ENCODE measurements at places on chromosomes 6 and 20.

DNA sequence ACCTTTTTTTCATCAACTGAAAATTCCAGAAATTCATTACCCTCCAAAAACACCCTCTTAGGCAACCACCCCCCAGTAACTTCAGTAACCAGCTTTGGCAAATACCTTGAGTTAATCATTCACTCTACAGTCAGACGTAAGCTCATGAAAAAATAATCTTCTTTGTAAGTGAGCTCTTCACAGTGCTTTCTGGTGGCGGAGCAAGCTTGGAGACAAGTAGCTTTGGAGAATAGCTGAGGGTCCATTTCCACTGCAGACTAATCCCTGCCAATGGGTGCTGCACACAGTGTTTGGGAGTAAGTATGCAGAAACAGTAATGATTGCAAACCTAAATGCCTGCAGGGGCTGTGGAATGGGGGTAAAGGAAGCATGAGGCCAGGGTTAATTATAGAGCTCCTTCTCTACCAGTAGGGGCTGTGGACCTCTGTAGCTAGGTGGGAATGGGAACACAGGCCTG, 56.8 kb upstream of the HINT3 start:
- DNase-seq = no peak

DNA sequence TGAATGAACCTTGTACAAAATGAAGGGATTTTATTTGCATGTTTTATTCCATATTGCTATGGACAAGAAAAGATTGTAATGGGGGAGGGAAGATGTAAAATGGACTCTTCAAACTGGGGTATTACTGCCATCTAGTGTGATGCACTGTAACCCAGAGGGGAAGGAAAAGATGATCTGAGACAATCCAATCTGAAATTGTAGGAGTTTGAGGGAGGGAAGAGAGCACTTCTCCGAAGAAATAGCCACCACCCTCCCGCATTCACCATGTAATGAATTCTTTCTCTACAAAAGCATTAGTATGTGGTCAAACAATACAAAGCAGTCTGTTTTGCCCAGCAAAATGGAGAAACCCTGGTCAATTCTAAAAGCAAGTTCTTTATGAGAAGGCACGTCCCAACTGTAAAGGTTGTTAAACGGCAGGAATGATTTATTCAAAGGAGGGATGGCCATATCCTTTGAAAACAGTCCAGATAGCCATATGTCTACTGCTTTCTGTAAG, 679.5 kb upstream of the NRSN1 start:
- no peak for DNase-seq

DNA sequence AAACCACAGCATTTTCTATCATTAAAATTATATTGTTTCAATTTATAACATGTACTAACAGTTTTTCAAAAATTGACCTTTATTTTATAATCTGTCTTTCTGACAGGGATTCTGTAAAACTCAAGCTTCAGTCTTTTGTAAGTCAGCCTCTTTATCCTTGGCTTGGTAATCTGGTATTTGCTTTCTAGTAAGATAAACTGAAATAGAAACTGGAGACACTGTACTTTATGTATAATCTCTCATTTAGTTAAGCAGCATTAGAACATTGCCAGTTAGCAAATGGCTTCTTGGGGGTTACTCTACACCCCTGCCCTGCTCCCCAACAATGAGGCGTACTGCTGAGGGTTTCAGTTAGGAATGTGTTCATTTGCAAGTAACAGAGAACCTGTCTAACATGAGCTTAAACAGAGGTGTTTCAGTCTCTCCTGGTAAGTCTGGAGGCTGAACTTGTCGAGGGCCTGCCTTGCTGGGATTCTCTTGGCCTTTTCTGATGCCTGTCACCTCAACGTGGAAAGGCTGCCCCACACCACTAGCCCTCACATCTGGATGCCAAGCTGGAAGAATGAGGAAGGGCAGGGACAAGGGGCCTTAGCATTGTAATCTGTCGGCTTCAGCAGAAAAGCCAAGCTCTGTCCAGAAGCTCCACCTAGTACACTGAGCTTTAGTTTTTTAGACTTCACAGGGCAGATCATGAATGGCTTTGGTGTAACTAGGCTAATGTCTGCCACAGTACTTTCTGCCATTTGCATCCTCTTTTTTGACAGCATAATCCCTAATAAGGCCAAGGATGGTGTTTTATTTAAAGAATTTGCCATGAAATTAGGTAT, 34.8 kb downstream of the SH3BGRL2 start:
- DNase-seq = no peak

GRCh38 chr6:126625019-126625418, 285.1 kb downstream of the CENPW start:
- no peak for DNase-seq

DNA sequence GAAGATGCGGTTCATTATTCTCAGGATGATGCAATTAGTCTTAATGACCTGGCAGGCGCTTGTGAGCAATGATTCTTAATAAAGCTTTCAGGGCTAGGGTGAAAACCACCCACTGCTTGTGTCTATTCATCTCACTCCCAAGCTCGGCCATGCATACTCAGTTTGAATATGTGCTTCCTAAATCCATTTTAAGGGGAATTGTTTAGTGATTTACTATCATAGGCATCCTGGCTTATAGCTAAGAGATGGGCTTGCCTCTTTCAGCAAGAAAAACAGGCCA, 141.1 kb upstream of the SLC24A3 start:
- no peak for DNase-seq

DNA sequence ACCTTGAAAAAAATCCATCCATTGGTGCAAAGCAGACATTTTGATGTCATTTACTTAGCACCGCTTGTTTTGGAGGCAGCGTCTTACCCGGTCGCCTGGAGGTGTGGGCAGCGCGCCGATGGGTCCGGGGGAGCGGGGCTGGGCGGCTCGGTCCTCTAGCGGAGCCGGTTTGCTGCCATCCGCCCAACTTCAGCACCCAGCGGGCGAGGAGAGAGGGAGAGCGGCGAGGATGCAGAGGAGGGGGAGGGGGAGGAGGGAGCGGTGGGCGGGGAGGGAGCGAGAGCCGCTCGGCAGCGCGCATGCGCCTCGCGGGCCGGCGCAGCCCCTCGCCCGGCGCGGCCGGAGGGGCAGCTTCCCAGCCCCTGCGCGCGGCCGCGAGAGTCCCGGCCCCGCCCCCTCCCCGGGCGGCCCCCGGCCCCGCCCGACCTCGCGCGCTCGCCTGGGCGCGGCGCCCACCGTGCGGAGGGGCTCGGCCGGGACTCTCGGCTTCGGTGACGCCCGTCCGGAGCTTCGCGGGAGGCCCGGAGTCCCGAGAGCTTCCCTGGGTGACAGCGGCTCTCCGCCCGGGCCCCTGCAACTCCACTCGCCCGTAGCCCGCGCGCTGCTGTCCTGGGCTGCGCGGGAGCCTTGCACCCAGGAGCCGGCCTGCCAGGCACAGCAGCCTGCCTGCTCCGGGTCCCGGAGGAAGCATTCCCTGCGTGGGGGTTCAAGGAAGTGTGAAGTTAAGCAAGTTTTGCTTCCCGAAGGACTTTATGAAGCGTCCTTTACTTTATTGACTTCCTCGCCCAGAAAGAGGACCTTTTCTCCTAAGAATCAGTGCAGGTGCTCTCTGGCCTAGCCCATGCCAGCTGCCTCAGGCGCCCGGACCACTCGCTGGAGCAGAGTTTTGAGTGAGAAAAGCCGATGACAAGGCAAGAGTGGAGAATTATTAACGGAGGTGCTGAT, at the start of gene RGS17:
Gene RGS17, minus strand, starts transcription at position 246 of the 945 bp plus-strand sequence. CDS start 87,264 bp downstream, outside the sequence.
- peak; percentile 50 for DNase-seq

DNA sequence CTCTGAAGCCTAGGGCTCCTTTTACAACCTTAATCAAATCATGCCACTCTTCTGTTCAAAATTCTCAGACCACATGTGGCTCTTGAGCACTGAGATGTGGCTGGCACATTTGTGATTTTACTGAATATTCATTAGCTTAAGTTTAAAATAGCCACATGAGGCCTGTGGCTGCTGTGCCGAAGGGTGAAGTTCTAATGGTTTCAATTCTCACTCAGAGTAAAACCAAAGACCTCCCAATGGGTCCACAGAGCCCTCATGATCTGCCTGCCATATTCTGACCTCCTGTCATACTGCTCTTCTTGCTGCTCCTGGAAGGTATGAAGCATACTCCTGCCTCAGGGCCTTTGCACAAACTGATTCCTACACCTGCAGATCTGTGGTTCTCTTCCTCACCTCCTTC, 7.8 kb upstream of the CST3 start:
- no peak for DNase-seq

- DNase-seq = no peak
Observed at GRCh38 chr6:162917506-162917905, 189.7 kb downstream of the PACRG start.

- DNase-seq = no peak
Observed at GRCh38 chr20:38021087-38021772, 12.0 kb downstream of the TTI1 start.
